ENCODE measurements at places on chromosomes 3 and 15.

DNA sequence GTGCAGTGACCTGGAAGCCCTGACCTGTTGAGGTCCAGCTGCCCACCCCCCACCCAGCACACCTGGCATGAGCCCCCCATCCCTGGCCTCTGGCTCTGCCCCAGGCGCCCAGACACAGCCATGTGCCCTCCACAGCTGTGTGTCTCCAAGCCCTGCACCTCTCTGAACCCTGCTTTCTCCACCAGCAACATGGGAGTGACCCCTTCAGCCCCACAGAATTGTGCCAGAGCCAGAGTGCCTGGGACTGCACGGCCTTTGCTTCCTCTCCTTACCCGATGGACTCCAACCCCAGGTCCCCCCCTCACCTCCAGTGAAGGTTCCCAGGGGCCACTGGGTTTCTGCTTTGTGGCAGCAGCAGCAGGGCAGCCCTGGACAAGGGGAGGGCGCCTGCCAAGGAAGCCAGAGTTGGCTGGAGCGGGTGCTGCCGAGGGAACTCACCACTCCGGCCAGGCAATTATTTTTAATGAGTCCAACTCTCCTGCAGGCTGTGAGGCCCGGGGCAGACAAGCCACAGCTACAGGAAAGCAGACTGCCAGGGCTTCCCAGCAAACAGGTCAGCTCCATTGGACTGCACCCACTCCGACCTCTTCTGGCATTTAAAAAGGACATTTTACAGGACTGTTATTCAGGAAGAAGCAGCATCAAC, 24.1 kb downstream of the PRR20G start:
- DNase-seq: no peak

GRCh38 chr15:57705746-57706404, 639 bp upstream of the POLR2M start:
- DNase-seq: no peak

DNA sequence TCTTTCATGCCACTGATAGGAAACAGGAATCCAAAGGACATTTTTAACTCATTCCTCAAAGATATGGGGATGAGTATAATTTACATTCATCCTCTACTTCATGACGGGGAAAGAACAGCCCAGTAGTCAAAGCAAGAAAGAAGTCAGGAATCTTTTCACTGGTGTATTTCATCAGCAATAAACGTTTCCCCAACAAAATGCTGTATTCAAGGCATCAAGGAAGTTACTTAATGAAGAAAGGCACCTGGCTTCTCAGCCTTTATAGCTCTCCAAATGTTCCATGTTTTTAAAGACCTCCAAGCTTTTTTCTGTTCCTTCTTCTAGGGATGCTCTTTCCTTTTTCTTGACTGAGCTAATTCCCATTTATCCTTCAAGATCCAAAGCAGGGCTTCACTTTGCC, 221.5 kb upstream of the ICE2 start:
- DNase-seq: no peak

DNA sequence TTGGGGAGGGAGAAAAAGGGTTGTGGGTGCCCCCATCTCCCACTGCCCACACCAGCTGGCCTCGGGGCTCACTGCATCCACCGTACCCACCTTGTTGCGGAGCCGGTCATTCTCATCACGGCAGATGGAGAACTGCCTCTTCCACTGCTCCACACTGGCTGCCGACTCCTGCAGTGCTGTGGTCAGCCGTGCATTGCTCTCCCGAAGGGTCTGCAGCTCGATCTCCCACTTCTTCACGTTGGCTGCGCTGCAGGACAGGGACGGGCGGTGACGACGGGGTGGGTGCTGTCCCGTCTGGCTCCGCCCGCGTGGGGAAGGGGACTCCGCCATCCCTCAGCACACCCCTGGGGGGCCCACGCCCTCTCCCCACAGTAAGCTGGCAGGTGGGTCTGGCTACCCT, 45.1 kb downstream of the WHAMM start:
- DNase-seq: no peak

GRCh38 chr3:58236527-58237237, 910 bp upstream of the ABHD6 start:
- no peak for DNase-seq

DNA sequence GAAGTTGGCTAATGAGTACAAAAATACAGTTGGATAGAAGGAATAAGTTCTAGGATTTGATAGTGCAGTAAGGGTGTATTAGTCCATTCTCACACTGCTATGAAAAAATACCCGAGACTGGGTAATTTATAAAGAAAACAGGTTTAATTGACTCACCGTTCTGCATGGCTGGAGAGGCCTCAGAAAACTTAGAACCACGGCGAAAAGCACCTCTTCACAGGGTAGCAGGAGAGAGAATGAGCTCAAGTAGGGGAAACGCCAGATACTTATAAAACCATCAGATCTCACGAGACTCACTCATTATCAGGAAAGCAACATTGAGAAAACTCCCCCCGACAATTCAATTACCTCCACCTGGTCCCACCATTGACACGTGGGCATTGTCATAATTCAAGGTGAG, 483.3 kb downstream of the TUSC7 start:
- no peak for DNase-seq
